NCI-H226 (cell line): ENCODE measurements at places on chromosomes 3 and 15.

DNA sequence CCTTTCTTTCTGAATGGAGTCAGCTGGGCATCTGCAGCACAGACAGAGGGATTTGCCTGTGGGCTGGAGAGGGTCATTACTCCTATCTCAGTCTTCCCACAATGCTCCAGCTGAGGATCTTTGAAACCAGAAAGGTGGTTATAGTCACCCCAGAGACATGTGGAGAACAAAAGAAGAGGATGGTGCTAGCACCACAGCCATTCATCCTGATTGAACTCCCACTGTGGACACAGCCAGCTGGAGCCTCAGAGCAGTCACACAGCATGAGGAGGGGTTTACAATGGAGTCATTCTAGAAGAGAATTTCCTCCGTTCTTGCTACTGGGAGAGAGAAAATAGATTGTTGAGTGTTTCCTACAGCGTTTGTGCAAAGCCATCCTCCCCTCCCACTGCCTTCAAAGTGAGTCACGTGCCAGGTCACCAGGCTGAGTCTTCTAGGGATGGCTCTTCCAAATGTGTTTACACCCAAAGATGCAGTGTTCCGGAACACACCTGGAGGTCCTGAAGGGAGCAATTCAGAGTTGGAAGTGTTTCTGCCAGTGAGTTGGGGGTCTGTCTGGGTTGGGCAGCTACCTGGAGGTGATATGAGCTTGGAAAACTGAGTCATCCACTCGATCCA, 18.9 kb upstream of the GREM1 start:
- no peak for DNase-seq

DNA sequence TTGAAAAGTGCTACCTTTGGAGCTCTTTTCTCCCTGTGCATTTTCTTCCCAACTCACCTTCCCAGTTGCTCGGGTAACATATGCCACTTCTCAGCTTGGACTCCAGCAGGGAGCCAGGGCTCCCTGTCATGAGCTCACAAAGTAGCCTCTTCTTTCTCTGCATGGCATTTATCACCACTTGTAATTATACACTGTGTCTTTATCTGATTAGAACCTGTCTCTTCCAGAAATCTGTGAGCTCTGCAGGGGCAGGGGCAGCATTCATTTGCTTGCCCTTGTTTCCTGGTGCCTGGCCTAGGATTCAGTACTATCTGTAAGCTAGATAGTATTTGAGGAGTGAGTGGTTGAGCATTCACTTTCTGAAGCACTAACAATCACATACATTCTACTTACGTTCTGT, 100.9 kb downstream of the CLSTN2 start:
- no peak for DNase-seq

DNA sequence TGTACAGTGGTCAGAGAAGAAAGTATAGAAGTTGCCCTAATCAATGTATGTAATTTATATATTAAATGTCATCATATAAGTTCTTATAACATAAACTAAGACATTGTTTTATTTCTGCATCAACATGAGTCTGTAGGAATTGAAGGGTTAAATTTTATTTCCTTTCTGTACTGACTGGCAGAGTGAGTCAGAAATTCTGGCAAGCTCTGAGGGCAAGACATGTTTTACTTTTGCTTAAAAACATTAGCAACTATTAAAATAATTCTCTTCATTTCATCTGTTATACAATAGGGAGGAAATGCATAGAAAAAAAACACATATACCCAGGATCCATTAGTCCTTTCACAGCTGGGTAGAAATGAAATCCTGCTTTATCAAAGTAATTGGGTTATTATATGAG, 171.4 kb upstream of the ALCAM start:
- DNase-seq, result peak; percentile 42

DNA sequence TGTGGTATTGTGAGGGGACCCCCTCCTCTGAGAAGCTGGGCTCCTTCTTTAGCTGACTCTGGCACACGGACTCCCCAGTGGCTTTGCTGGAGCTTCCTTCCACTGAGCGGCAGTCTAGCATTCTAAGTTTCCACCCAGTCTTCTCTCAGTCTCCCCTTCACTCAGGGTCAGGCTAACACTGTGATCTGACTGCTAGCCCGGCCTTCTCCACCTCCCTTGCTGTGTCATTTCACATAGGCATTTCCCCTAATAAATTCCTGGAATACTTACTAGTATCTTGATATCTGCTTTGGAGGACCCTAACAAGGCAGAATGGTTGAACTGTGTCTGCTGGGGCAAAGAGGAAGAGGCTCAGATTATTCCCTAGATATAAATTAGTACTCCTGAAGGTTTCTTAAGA, 106.2 kb upstream of the THBS1 start:
- no peak for DNase-seq
